ENCODE measurements at places on chromosomes 12 and 14.

DNA sequence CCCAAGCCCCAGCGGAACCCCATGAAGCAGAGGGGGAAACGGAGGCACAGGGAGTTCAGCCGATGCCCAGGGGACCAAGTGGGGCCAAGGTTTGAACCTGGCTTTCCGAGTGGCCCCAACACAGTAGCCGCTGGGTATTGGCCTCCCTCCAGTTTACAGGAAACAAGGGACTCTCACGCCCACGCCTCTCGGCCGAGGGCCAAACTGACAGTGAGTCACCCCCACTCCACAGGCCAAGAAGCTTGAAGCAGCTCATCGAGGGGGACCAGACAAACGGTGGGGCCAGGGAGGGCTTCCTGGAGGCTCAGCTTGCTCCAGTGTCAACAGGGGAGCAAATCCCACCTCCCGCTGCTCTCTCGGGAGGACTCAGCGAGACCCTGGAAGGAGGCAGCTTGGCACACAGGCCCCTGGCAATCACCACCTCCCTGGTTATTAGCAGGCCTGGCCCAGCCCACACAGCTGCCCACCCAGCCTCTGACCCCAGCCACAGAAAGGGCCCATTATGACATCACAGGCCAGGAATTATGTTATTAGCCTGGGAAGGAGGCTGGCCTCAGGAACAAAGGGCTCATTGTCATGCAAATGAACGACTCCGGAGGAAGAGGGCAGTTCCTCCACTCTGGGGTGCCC is 54.6 kb downstream of the NCOR2 start:
- no peak for DNase-seq

- no peak for DNase-seq
These were observed 20.0 kb downstream of the RBMS2 start for GRCh38 chr12:56541631-56542030.

- no peak for DNase-seq
These were observed 64.8 kb upstream of the PLEKHG3 start for GRCh38 chr14:64639340-64639821.

DNA sequence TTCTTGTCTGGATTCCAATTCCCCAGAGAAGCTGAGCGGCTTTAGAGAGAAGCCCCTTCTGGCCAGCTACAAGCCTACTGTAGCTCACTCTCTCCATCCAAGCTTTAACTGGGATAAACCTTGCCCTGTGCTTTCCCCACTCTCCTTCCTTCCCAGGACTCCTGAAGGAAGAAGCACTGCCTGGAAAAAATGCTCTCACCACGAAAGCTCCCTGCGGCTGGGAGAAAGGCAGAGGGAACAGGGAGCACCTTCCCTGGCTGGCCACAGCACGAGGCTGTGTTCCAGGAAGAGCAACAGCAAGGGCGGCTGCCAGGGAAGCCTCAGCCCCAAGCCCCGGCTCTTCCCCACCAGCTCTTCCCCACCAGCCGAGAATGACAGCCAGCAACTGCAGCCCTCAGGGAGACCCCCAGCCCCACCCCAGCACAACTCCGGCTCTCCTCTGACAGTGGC is 40.8 kb upstream of the PNMA1 start:
- DNase-seq = no peak

- DNase-seq = no peak
These were observed 88.8 kb downstream of the ANO6 start for GRCh38 chr12:45304514-45305178.

Measured in NCI-H345 (cell line).